ENCODE measurements at places on chromosomes 12 and 14.
A peak's percentile ranks its signal among the peaks of the same experiment; 100 is the strongest.

GRCh38 chr12:104680491-104680890, 223.7 kb downstream of the CHST11 start:
- DNase-seq, result no peak

DNA sequence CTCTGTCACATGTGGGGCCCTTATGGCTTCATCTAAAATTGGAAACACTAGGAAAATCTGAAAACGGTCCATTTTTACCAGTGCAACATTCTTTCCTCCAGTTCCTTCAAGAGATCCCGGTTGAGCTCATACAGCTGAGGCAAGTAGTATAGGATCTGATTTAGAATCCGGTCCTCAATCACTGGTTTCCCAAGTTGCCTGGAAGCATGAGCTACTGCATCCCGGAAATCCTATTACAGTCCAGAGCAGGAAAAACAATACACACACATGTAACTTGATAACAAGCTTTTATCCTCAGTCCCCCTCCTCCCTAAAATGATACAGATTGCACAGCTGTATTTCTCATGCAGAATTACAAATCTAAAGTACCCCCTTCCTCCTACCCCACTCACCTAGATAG, 67.9 kb upstream of the NR2C1 start:
- no peak for DNase-seq

- DNase-seq, result no peak
Measured at GRCh38 chr14:75333606-75334548, 55.2 kb downstream of the FOS start.

GRCh38 chr14:89443042-89443629, 26.1 kb upstream of the FOXN3 start:
- peak; percentile 68 for DNase-seq

GRCh38 chr12:102951841-102952240, 5.6 kb upstream of the ASCL1 start:
- DNase-seq, result no peak

DNA sequence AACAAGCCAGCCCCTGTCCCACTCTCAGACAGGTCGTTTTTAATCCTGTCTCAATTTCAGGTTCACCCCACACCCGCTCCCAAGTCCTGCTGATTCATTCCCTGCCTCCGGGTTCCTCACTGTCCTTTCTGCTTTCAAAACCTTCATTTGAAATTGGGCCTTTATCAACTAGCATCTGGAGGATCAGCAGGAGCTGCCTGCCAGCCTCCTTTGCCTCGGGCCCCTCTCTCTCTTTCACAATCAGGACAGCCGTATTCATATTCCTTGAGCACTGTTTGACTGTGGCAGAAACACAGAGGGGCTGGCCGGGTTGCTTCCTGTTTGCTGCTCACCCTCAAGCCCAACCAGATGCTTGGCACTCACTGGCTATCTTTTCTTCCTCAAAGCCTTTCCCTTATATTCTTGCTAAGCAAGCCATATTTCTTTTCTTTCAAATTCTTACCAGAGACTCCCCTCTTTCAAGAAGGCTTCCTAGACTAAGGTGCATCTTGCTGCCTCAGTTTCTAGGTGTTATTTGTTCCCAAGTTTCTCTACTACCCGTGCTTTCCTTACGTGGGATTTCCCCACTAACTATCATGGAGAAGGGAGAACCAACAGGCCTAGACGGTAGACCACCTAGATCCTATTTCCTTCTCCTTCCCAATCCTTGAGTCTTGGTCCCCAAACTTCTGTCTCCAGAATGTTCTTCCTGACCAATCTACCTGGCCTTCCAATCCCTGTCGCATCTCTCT, 3.0 kb downstream of the GALNT6 start:
- peak; percentile 53 for DNase-seq

- DNase-seq, result no peak
Measured at GRCh38 chr12:38516418-38516817, 199.8 kb downstream of the ALG10B start.

DNA sequence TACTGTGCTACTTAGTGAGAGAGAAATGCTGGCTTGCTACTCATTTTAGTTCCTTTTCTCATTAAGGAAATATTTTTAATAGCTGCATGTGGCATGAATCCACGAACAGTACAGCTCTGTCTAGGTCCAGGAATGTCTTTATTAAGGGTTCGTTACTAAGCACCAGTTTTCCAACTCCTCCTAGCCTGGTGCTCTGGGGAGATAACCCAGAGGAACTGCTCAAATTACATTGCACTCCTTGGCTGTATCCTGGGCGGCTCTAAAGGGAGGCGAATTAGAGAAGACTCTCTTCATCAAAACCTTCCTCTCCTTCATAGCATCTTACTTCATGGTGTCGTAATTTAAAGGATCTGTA, 101.3 kb downstream of the PPM1A start:
- peak; percentile 7 for DNase-seq

- DNase-seq, result no peak
Measured at GRCh38 chr14:91261115-91261514, 16.6 kb upstream of the GPR68 start.

DNA sequence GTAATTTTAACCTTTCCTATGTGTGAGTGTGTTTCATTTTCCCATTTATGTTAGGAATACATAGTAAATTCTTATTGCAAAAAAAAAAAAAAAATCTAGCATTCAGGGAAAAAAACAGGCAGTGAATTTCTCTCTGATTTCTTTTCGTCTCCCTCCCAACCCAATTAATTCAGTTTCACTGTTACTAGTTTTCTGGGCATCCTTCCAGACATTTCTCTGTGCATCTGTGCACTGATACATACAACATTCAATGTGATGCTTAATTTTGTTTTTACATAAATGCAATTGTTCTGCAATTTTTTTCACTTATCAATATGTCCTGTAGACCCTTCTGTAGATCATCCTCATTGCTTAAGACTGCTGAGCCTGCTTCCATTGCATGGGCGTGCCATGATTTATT, 694.3 kb upstream of the TBX3 start:
- DNase-seq, result no peak

DNA sequence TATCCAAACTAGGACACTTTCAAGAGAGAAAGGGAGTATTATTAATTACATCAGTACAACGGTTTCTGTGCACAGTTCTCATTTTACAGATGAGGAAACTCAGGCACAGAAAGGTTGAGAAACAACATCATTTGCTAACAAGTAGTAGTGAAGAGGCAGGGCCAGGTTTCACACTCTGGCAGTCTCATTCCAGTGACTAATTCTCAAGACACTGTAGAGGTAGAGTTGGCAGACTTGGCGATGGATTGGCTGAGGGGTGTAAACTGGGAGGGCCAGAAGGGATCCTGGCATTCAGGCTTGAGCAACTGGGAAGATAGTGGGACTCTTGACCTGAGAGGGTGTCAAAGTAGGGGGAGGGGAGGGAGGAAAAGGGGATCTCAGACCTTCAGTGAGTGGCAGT, 73.8 kb upstream of the BDKRB2 start:
- DNase-seq, result no peak

DNA sequence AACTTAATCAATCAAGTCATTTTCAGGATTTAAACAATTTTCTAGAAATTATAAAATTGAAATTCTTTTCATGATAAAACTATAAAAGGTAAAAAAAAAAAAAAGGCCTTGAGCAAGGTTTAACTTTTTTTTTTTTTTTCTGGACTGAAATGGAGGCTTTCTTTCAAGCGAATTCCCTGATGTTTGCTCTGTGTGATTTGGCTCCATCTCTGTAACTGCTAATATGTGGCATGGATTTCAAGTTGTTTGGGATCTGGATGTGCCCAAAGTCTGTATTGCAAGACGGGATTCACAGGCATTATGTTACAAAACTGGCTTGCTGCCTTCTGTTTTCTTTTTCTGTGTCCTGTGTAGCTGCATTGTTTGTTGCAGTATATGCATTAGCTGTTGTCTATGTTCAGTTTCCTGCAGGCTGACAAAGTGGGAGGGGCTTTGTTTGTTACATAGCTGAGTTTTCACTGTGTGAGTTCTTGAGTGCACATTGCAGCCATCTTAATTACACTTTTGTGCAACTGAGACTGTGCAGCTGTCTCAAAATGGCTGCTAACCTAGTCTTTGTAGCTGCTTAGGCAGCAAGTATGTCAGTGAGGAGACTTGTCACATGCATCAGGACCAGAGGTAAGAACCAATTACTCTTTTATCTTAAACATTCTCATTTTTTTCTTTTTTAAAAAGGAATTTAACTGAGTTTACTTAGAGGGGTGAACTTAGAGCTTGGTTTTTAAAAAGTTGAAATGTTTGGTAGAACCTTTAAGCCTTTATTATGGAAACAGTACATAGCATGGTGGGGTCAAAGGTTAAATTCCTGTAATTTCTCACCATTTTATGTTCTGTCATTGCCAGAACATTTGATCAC, 19.5 kb downstream of the ATF7IP start:
- DNase-seq, result peak; percentile 93

DNA sequence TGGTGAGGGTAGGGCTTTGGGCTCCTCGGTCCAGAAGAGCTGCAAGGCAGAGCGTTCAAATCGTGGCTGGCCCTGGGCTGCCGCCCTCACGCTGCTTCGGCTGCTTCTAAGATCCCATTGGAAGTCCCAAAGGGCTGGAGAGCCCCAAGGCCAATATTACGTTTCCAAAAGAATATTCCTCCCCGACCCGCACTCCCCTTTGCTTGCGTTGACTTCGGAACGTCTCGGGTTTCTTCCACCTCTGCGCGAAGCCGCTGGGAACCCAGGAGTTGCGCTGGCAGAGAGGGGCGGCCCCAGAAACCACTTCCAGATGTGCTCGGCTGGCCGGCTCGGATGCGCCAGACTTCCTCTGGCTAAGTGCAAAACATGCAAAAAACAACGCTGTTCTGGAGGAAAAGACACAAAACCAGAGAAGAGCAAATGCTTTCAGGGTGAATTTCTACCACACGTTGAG, at the start of gene GLT8D2:
Gene GLT8D2 (minus strand): TSS at position 285 of the 454 bp plus-strand sequence. CDS start 30,539 bp downstream, outside the sequence.
- DNase-seq, result peak; percentile 80

DNA sequence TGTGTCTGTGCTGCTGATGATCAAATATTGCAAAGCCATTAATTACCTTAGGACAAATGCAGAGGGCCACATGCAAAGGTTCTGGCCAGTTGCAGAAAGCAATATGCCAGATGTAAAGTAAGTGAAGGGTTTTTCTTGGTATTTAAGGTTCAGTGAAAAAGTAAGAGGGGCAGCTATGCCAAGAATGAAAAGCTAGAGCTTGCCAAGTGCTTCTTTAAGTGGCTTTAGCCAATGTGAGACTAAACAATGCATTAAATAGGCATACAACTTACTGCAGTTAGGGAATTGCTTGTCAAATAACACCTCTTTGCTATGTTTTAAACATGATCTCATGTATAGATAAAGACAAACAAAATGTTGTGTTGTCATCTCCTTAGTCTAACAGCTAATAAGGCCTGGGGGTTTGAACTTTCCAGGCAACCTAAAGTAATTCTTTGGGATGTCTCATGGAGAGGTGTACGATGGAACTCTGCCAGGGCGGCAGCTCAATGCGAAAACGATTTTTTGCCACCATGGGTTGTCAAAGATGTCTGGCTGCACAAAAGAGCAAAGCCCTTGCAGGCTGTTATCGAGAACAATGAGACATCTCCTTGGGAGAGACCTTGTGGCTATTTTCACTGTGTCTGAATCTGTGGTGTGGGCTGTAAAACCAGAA, 12.0 kb downstream of the IGF1 start:
- no peak for DNase-seq

All from fibroblast of skin of scalp (primary cell).